AG04449 (cell line): ENCODE measurements at places on chromosomes 12 and 14.

DNA sequence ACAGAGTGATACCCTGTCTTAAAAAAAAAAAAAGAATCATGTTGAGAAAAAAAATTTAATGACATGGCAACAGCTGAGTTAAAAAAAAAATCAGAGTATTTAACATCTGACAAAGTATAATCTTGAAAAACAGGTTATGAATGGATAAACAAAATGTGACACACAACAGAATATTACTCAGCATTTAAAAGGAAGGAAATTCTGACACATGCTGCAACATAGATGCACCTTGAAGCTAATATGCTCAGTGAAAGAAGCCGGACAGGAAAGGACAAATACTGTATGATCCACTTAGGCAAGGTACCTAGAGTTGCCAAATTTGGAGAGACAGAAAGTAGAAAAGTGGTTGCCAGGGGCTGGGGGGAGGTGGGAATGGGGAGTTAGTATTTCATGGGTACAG lies 19.4 kb upstream of the EIF2B2 start:
- DNase-seq = no peak

DNA sequence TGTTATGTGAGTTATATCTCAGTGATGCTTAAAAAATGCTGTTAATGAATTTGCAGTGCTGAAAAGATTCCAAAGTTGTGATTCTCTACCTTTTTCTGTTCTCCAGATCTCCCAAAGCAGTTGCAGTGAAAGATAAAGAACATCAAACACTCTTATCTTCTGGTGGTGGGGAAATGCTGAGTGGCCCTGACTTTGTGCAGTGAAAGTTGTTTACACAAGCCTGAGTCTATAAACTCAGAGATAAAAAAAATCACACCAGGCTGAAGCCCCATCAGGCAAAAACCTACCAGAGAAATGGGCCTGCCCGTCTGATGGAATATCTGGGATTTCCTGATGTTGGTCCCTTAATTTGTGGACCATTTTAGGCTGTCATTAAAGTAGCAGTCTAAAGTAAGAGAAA lies 46.1 kb downstream of the RASSF3 start:
- DNase-seq = no peak

GRCh38 chr14:98623788-98624415 lies 648.1 kb downstream of the BCL11B start:
- no peak for DNase-seq

GRCh38 chr12:17326649-17327048 lies 720.7 kb upstream of the LMO3 start:
- DNase-seq = no peak

- no peak for DNase-seq
Observed at GRCh38 chr12:20711846-20712245, 16.7 kb downstream of the SLCO1C1 start.

GRCh38 chr12:67415473-67415872 lies 146.3 kb downstream of the CAND1 start:
- no peak for DNase-seq

DNA sequence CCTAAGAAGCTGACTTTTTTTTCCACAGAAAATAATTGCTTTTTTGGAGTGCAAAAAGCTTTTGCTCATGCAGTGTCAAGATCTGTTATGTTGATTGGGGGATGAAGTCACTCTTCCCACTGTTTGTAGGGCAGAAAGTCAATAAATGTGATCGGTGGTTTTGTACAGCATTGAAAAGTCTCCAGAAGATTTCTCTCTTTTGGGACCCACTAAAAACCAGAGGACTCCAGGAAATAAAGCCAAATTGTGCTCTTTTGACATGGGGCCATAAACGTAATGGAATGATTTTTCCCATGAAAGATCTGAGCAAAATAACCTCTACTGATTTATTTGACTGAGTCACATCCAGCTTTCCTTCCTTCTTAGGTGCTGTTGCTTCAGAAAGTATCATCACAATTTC lies 122.5 kb downstream of the SNAPC1 start:
- DNase-seq = no peak

DNA sequence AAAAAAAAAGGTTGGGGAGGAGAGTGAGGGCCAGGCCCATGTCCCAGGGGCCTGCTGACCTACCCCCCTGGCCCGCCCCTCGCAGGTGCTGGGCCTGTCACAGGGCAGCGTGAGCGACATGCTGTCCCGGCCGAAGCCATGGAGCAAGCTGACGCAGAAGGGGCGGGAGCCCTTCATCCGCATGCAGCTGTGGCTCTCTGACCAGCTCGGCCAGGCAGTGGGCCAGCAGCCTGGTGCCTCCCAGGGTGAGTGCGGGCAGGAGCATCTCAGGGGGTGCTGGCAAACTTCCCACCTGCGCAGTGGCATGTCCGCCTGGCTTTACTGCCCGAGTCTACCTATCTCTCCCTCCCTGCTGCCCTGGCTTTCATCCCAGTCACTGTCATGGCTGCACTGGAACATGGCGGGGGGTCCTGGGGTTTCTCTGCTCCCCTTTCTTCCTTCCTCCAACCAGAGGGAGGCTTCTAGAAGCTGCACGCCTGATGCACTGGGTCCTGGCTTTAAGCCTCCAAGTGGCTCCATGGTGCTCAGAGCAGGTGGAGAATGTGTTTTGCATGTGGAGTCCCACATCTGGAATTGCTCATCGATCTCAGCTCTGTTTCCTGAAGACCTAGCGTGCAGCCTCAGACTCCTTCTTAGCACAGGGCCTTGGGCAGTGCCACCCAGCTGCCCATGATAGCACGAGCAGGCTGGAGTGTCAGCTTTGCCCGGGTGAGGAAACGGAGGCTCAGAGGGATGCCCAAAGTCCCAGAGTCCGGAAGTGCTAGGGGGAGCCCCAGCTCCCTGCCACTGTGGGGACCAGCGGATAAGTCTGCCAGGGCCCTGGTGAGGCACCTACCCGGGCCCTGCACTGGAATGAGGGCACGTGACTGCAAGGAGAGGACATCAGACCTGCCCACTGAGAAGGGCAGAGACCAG lies 46.3 kb downstream of the PHETA1 start:
- DNase-seq = no peak

GRCh38 chr12:120625557-120626419 lies 14.6 kb upstream of the CABP1 start:
- DNase-seq = no peak

DNA sequence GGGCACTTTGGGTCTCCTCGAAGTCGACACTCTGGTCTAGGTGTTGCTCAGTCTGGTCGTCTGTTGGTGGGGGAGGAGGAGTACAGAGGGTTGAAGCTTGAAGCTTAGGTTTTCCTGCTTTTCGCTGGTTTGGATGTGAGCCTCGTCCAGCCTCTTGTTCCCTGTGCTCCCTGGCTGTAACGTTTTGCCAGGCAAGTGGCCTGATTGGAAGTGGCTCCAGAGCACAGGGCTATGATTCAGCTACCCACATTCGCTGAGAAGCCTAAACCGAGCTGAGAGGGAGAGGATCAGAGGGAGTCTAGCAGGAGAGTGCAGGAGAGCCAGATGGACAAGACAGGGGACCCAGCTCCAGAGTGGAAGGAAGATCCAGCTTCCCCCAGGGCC lies 6.1 kb downstream of the HOXC10 start:
- no peak for DNase-seq

- DNase-seq = no peak
Observed at GRCh38 chr12:113393749-113394148, 9.9 kb downstream of the SDS start.

GRCh38 chr12:104730763-104731162 lies 227.3 kb downstream of the SLC41A2 start:
- no peak for DNase-seq

- peak; percentile 17 for DNase-seq
Observed at GRCh38 chr12:91382081-91382543, 199.5 kb upstream of the DCN start.

DNA sequence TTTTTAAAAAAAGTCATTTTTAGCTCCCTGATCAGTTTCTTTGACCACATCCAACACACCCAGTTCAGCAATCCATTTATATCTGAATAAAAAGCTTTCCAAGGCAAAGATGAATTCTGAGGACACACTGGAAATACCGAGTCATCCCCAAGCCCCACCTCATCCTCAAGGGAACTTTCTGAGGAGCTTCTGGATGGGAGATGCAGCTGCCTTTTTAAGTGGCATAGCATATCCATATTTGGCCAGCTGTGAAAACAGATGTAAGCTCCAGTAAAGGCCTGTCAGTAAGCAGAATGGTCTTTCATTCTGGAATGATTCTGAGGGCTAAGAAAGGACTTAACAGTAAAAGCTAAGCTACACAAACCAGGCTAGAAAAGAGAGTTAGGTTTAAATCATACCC lies 18.4 kb downstream of the ZFYVE1 start:
- DNase-seq = peak; percentile 65

DNA sequence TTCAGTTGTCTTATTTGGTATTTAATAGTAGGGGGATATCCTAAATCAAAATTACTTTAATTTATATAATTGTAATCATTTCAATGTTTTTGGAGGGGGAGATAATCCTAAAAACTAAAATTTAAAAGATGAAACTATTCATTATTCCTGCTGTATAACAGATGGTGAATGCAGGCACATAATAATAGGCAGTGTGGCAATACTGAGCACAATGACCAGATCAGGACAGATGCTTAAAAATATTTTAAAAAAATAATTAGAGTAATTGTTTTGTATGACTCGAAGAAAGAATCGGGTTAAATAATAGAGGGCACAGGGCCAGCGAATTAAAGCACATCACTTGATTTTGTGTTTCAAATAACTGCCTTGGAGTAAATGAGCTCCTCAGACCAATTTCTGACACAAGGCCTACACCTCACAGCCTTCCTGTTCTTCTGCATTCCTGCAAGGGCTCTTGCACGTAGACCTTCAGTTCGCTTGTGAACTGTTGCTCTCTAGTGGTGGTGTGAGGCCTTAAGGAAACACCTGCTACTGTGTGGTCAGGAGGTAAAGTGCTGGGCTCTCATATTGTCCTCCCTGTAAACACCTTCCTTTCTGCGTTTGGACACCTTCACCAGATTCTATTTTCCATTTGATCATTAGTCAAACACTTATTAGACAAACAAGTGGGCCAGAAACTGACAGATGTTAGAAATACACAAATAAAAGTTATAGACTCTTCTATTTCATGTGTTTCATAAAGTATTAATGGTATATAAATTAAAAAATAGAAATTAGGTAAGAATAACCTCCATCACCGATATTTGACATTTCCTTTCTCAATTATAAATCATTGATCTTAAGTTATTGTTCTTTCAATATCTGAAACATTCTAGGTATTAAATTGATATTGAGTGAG lies 29.3 kb upstream of the KLRF1 start:
- DNase-seq = no peak

DNA sequence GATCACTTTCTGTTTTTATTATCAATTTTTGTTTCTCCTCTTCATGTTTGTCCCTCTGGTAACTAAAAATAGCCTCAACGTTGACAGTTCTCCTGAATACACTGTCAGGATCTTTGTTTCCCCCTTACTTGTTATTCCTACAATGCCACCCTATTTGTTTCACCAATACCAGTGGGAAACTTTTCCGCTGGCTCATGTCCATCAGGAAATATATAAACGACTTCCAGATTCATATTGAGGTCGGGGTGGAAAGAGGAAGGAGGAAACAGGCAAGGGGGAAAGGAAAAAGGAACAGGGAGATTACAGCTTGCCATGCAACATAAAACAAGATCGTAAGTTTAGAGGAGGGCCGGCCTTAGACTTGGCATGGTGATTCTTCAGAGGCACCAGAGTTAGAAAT lies 61.7 kb downstream of the BTBD7 start:
- no peak for DNase-seq
